ENCODE measurements at places on chromosomes 3 and 15.
A peak's percentile ranks its signal among the peaks of the same experiment; 100 is the strongest.

GRCh38 chr3:133843634-133844033 lies 38.0 kb downstream of the SRPRB start:
- no peak for DNase-seq

DNA sequence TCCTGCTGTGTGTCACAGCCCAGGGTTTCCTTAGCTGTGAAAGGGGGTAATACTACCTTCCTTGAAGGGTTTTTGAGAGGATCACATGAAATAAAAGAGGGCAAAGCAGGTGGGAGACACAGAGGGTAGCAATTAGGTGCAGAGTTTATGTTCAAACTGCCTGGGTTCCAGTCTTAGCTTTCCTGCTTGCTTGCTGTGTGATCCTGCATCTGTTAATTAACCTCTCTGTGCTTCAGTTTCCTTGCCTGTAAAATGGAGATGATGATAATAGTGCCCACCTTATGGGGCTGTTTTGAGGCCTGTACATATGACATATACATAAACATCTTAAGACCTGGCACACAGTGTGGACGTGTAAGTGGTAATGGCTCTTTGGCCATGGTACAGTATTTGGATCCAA lies 35.0 kb downstream of the SPSB4 start:
- no peak for DNase-seq

GRCh38 chr15:92869263-92869940 lies 30.7 kb upstream of the CHD2 start:
- DNase-seq, result no peak

DNA sequence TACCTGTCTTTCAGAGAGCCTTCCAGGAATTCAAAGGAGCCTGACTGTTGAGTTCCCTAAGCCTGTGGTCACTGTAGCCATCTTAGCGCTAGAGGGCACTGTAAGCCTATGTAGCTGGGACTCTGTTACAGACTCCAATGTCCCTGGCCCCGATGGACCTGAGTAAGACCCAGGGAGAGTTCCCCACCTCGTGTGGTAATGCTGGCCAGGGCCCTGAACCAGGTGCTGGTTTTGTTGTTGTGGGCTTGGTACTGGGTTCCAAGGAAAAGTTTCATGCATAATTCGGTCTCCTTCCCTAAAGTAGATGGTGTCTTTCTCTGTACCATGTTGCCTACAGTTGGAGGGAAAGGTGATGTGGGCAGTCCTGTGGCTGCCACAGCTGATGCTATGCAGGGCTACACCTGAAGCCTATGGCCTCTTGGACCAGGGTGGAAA lies 32.4 kb downstream of the CDAN1 start:
- DNase-seq, result peak; percentile 34

- DNase-seq, result no peak
These were observed 59.4 kb downstream of the TMEM44 start for GRCh38 chr3:194573680-194574437.

GRCh38 chr3:195699388-195699771 lies 21.4 kb upstream of the MUC20 start:
- no peak for DNase-seq

DNA sequence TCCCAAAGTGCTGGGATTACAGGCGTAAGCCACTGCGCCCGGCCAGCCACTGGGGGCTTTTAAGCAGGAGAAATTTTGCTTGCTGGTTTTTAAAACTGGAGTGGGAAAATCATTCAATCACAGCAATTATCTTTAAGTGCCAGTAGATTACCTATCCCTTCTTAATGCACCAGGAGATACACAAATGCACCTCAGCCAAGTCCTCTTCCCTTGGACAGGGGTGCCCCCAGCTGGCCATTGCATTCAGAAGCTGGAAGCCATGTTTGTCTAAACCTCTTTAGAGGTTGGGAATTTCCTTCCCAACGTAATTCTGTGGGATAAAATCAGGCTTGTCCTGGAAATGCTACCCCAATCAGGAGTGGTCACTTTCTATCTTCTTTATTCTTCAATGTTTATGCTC lies 26.6 kb downstream of the MIX23 start:
- no peak for DNase-seq

- no peak for DNase-seq
These were observed 35.2 kb downstream of the FAM81A start for GRCh38 chr15:59473226-59473625.

DNA sequence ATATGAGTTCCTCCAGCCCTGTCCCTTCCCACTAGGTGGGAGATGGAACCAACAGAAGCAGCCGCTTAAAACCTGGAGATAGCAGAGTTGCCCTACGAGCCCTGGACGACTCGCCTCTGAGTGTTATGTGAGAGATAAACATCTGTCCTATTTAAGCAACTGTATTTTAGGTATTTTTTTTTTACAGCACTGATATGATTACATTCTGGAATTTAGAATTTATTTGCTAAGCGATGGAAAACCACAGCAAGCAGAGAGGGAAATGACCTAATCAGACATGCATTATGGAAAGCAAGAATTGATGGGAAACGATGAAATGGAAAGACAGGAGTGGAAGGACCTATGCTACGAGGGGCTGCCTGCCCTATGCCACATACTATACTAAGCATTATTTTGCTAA lies 379.0 kb upstream of the IL12A start:
- DNase-seq, result no peak

GRCh38 chr15:41914411-41914810 lies 20.6 kb upstream of the SPTBN5 start:
- DNase-seq, result no peak

DNA sequence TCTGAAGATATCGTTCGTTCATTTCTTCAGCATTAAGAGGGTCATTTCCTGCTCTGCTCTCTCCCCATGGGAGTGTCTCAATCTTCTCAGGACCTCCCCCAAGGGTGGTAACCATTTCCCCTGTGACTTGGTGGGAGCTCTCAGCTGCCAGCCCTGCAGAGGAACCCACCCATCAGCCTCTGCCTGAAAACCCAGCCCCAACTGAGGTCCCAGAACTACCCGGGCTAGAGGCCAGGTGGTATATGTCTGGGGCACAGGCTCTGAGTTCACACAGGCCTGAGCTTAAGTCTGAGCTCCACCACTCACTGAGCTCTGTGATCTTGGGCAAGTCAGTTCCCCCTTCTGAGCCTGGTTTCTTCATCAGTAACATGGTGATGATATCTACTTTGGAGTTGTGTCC lies 10.0 kb upstream of the ATP2B2 start:
- no peak for DNase-seq

DNA sequence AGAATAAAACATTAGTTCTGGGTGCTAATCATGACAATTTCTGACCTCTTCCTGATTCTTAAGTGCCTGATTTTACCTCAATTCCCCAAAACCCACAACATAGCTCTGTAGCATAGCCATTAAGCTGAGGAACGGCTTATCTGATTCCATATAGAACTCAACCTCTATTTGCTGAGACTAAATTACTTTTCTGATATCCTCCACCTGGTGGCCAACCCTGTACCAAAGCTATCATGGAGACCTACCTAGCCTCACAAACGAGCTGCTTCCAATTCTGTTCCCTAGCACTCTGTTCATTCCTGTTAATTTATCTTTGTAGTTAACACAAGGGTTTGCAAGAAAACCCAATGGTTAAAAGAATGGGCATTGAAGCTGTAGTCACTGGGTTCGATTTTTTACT lies 245.2 kb downstream of the PLOD2 start:
- no peak for DNase-seq

GRCh38 chr3:141336672-141337522 lies 31.4 kb upstream of the ZBTB38 start:
- no peak for DNase-seq

- no peak for DNase-seq
These were observed 455.6 kb upstream of the RARB start for GRCh38 chr3:24972491-24972890.

- DNase-seq, result no peak
These were observed 34.9 kb upstream of the TIMP4 start for GRCh38 chr3:12193485-12194165.

GRCh38 chr3:72436863-72437592 lies 411.2 kb downstream of the SHQ1 start:
- DNase-seq, result no peak
